ENCODE measurements at places on chromosomes 2 and 18.

DNA sequence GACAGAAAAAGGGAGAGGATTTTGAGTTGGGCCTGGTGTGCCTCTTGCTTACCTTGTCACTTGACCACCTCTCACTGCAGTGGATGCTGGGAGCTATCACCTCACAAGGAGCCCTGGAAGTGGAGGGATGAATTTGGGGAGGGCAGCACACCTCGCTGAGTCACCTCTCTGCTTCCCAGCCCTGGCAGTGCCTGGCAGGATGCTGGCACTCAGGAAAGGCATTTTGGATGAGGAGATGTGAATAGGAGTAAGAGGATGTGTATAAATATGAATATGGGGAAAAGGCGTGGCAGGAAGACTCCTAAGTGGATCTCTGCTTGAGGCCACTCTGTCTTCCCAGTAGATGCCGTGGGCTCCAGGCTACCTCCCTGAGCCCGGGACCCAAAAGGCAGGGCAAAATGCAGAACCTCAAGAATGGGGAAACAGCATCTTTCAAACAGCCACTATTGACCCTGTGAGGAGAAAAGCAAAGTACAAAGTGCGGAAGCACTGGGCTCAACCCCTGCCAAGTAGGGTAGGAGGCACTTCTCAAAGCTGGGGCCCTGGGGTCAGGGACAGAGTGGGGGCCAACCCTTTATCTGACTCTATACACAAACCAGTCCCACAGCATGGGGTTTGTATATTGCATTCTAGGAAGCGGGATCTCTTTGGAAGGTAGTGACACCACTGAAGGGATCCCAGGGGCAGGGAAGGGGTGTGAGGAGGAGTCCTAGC, 164.5 kb upstream of the GLI2 start:
- no peak for DNase-seq

- peak; percentile 31 for DNase-seq
Measured at GRCh38 chr2:98487806-98488189, 43.1 kb downstream of the INPP4A start.

DNA sequence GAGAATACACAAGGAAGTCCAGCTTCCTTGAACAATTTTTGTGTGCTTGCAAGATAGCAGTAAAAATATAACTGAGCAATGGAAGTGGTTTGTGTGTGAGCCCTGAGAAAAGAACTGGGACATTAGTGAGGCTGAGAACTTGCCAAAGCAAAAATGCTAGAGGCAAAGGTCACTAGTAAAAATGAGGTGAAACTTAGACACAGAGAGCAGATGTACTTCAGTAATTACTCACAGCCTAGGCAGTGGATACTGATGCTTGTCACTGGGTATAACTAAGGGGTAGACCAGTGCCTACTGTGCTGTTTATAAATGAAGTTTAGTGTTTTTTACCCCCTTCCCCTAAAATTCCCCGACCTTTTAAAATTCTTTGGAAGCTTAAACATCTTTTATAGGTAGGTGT, 450.1 kb downstream of the LPIN1 start:
- DNase-seq = no peak

DNA sequence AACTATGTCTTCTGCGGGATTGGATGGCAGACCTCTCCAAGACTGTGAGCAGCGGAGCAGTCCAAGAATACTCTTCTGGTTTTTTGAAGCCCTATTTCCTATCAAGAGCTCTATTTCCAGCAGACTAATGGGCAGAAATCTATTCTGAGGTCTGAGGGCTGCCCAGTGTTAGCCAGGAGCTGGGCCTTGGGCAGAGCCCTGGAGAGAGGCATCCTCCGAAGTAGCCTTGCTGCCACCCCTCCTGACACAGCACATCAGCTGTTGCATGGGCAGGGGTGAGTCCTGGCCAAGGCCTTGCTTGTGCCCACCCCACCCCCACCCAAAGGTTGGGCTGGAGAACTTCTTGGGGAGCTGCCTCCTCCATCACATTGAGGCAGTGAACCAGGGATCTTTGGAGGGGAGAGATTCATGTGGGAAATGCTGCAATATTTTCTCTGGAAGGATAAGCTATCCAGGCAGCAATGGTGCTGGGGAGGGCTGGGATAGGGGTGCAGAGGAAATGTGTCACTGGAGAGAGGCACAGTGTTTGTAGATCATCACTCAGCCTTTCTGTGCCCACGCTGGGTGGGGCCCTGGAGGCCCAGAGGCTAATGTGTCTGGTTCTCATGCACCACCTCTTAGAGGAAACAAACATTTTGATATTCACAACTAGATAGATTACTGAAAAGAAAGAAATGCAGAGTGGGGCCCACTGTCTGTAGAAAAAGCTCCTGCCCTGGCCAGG, 104.7 kb downstream of the VSNL1 start:
- DNase-seq = no peak

DNA sequence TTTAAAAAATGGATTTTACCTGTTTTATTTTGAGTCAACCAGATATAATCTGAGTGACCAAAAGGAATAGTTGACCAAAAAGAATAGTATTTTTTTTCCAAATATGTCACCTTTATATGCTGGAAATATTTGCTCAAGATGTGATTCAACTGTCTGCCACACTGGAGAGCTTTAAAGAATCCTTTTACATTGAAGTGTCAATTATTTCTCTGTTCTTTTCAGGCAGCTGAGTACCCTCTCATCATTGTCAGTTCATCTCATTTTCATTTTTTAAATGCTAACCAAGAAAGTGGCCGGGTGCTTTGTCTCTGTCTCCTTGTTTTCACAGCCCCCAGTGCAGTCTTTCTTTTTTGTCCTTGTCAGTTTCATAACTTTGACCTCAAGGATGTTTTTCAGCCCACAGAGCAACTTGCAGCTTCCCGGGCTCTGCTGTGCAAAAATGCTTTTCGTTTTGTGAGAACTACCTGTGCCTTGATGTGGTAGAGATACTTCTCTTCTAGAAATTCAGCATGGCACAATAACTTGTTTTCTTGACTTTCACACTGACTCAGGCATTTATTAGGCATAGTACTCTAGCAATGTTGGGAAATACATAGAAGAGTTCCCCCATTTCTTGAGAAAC, 23.4 kb upstream of the CERS6 start:
- no peak for DNase-seq

DNA sequence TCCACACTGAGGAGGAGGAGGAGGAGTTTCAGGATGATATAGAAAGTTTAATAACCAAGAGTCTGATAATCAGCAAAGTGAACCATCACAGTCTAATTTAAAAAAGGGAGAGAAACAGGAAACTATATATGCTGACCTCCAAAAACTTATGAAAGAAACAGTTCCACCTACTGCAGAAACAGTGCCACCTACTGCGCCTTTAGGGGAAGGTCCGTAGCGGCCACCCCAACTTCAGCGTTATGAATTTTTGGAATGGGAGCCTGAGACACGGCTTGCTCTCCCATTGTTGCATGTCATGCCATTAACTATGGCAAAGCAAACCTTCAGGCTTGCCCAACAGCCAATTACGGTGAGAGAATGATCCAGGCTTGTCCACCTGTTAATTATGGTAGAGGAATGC, 1719.2 kb upstream of the LRRTM1 start:
- DNase-seq = no peak

DNA sequence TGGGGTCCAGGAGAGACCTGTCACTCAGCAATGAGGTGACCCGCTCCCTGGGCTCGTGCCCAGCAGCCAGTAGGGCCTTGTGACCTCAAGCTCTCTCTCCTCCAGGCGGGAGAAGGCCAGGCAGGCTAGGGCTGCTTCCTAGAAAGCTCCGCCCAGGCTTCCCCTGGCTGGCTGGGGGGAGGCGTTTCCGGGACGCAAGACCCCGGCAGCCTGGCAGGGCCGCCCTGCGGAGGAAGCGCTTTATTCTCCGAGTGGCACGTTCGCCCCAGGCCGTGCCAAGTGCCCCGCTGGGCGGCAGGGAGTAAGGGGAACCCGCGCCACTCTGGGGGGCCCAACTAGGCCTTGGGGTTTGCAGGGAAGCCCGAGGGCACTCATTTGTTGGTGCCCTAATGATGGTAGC, 21.2 kb upstream of the EPAS1 start:
- no peak for DNase-seq

- DNase-seq = peak; percentile 3
Measured at GRCh38 chr2:1140389-1141003, 189.8 kb downstream of the SNTG2 start.

DNA sequence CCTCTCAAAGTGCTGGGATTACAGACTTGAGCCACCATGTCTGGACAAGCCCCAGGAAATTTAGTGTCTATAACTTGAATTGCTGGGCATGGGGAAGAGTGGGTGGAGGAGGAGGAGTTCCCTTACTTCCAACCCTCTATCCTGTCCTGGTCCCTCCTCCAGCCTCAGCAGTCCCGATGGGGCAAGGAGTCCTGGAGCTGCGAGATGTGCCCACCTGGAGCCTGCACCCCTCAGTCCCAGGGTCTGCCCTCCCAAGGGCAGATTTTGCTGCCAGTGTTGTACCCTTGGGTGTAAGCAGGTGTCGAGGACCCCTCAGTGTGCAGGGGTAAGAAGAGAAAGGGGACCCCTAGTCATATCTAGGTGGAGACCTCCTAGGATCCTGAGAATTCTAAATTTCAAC, 2.8 kb downstream of the VAMP8 start:
- no peak for DNase-seq

DNA sequence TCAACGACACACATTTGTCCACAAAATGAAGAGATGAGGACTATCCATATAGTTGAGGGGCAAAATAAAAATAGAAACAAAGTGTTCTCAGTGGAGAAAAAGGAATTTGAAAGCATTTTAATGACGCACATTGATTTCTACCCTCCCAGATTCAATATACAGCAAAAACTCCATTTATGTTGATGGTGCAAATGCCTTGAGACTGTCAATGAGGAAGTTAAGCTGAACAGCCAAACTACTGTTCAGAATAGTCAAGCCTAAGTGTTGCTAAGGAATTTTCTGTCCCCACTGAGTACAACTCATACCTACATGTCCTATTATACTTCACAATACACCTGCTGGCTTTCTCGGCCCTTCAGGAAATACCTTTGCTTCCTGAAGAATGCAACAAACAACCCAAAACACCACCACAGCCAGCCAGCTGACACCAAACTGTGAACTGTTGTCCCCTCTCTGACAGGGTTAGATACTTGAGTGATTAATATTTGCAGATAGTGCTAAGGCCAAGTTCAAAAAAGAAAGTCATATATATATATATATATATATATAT, 27.8 kb upstream of the DARS1 start:
- no peak for DNase-seq

GRCh38 chr2:43634604-43635306, 2.3 kb upstream of the PLEKHH2 start:
- DNase-seq = no peak

DNA sequence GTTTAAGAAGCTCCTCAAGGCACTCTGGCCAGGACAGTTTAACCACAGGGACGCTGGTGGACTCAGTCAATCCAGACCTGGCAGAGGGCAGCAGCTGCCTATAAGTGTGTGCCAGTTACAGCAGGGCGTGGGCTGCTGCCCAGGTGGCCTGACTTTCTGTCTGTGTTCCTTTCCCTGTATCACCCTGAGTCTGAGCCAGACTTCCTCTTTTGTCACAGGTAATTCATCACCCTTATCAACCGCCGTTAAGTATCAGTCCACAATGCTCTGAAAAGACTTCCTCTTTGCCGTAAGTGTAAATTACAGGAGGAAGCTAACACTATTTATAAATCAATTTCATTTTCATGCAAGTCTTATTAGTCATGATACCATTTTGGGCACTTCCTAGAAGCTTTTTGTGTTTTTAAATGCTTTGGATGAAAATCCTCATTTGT, 7.0 kb downstream of the LPIN1 start:
- peak; percentile 53 for DNase-seq

DNA sequence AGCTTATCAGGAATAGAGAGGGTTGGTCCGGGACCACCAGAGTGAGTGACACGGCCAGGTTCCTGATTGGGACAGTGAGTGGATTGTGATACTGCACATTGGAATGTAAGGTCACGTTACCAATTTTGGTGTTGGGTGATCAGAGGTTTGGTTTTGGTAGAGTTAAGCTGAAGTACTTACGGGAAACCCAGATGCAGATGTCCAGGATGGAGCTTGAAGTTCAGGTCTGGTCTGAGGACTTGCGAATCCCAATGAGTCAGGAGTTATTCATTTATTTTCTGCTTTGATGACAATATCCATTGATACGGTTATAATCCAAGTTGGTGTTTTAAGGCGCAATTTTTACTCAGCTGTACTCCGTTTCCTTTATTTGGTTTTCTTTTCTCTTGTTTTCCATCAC, 273.6 kb downstream of the ALPK2 start:
- no peak for DNase-seq

- no peak for DNase-seq
Measured at GRCh38 chr2:31475692-31476091, 61.1 kb upstream of the XDH start.

GRCh38 chr2:190180313-190181122, 118.0 kb upstream of the MSTN start:
- no peak for DNase-seq

- no peak for DNase-seq
Measured at GRCh38 chr2:127451981-127452380, 33.8 kb downstream of the PROC start.

DNA sequence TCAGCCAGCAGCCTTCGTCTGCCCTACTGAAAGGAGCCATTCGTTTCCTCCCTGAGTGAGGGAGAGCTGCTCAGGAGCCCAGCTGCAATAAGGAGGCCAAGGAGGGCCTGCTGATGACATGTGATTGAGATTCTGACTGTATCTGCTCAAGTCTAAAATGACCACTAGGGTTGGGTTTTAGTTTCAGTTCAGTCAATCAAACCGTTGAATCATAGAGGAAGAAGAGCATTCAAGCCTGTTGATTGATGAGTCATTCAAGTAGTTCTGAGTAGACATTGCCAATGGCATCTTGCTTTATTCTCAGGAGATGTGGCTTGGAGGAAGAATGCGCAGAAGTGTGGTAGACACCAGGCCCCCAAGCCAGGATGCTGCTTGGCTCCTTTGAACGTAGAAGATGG, 19.9 kb upstream of the BCL2L11 start:
- DNase-seq = peak; percentile 11

- DNase-seq = no peak
Measured at GRCh38 chr2:45024600-45025291, 15.5 kb upstream of the SIX2 start.

DNA sequence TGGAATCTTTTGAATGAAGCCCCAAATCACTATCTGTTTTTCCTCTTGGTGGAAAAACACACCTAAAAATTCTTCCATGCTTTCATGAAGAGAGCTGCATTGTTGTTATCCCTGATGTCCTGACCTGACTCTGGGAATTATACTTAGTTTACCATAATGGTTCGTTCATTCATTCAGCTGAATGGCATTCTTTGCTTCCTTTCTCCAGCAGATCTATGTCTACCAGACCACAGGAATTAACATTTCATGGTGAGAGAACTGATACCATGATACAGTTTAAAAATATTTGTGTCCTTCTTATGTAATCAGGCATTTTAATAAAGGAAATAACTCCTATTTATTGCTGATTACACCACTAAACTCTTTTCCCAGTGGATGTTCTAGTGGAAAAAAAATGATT, 11.1 kb upstream of the SLC4A10 start:
- no peak for DNase-seq

DNA sequence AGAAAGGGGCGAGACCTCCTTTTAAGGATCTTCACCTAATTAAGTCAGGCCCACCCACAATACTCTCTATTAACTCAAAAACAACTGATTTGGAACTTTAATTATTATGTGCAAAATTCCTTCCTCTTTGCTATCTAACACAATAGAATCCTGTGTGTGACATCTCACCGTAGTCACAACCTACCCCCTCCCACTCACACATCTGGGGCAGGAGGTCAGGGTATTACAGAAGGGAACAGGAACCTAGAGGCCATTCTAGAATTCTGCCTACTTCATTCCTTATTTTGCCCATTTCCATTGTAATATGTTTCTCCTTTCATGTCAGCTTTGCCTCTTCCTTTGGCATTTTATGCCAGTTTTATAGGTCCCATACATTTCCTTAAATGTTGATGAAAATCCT, 829.3 kb upstream of the ID2 start:
- no peak for DNase-seq

Measured in AML-193 (cell line).